ENCODE measurements at places on chromosomes 1 and 21.

GRCh38 chr1:89724369-89725010, 91.6 kb downstream of the LRRC8C start:
- DNase-seq: no peak

- DNase-seq: no peak
These were observed 278.4 kb downstream of the PTPRC start for GRCh38 chr1:198917226-198917625.

GRCh38 chr1:92755541-92756461, 29.1 kb downstream of the EVI5 start:
- DNase-seq: no peak

DNA sequence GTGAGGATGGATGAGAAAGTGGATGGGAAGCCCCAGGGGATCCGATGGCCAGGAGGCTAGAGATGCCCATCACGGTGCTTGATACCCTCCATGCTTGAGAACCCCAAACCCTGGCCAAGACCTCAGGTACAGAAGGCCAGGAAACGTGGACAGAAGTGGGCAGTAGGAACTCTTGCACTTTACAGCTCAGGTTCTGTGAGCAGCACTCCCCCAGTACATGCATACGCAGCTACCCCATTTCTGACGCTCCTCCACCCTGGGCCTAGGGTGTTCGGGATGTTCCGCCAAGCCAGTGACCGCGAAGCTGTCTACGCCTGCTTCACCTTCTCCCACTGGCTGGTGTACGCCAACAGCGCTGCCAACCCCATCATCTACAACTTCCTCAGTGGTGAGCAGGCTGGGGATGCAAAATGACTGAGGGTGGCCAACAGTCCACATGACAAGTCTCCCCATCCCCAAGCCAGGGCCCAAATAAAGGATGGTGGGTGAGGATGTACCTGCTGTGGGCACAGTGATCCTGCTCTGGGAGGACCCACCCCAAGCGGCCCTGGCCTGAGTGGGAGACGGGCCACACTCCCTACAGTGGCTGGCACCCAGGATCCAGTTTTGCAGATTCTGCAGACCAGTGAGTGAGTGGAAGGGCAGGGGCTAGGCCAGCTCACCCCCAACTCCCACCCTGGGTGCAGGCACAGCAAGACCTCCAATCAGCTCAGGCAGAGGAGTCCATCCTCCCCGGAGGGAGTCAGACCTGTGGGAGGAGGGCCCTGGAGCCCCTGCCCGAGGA, 7.4 kb downstream of the HCRTR1 start:
- DNase-seq: no peak

DNA sequence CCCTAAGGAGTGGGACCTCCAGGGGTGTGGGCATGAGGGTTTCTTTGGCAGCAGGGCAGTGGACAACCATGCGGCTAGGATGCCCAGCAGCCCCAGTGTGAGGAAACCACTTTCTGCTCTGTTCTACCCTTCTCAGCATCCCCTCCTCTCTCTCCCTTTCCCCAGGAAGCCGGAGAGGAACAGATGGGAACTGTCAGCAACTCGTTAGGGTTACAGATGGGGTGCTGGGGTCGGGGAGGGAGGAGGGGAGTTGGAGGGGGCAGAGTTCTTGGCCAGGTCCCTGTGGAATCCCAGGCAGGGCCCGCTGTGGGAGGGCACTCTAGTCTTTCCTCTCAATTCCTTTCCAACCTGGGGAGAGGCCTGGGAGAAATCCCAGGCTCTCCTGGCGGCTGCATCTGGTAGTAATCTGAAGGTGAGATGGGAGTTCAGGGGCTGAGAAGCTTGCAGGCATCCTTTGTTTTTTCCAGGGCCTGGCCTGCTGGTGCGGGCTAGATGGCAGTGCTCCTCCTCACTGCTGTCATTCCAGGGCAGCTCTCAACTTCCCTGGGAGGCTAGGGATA, 93.9 kb upstream of the CSF3R start:
- no peak for DNase-seq

DNA sequence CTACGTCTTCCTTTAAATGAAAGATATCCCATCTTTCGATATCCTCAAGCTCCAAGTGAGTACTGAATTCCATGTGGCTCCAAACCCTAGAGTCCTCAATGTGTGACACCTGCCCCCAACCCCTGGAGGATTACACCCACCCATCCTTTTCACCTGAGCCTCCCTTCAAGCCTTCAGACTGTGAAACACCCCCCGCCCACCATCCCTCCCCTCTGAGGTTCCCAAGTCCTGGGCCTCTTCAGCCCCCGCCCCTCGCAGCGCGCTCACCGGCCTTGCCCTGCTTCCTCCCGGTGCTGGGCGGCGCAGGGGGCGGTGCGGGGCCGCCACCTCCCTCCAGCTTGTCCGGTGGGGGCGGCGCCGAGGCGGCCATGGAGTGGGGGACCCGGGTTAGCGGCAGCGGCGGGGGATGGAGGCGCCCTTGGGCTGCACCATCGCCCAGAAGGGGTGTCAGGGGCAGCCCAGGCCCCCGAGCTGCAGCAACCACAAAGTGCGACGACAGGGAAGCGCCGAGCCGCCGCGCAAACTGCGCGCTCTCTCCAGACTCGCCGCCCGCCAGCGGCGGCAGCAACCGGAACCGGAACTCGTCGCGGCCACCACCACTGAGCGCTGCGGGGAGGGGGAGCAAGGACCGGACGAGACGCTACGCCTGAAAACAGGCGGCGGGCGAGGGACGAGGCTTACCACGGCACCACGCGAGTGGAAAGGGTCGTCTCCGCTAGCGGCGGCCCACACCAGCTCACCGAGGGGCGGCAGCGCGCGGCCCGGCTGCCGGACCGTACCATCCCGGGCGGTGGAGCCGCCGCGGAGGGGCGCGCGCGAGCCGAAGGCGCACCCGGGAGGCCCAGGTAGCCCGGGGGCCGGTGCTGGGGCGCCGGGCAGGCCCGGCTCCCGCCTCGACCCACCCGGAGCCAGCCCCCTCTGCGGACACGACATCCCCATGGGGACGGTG, at the start of gene PYGO2:
TSS of gene PYGO2 (minus strand) at position 576 of the 949 bp plus-strand sequence. CDS start at position 370, 206 bp downstream.
- DNase-seq: peak; percentile 74

GRCh38 chr1:244092964-244093638, 42.0 kb downstream of the ZBTB18 start:
- no peak for DNase-seq

DNA sequence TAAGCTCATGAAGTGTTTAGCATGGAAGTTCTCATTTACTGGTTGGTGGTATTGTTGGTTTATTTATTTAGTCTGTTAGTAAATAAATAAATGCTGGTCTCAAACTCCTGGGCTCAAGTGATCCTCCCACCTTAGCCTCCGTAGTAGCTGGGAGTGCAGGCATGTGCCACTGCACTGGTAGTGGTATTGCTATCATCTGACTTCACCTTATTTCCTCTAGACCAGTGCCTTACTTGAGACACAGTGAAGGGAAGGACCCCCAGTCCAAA, 1.4 kb upstream of the SLC2A1 start:
- DNase-seq: no peak

DNA sequence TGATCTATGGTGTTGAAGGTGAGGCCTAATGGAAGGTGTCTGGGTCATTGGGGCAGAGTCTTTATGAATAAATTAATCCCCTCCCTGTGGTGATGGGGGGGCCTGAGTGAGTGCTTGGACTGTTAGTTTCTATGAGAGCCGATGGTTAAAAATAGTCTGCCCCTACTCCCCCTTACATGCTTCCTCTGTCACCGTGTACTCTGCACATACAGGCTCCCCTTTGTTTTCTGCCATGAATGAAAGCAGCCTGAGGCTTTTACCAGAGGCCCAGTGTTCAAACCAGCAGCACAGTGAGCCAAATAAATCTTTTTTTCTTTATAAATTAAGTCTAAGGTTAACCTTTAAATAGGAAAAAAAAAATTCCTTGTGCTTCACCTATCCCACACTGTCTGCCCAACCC, 657.0 kb downstream of the AMY1C start:
- no peak for DNase-seq
